ENCODE measurements at places on chromosomes 4 and X. TPM values are rescaled to one million over a fixed set of nuclear protein-coding genes. Genes with fewer than 3 reads are reported as not detected.

CPEB2 gene
- 16.7 TPM for total RNA-seq

TAF7L gene
- total RNA-seq, result not detected

GRCh38 chr4:26764231-26764630 is 96.4 kb upstream of the STIM2 start:
- no peak overlapping the region for H3K4me3 ChIP-seq
- no peaks in the 10 kb centered on the region for H3K4me1 ChIP-seq
- DNase-seq, result no peak
- H3K27me3 ChIP-seq, result no peaks in the 10 kb centered on the region

- no peaks in the 10 kb centered on the region for H3K27me3 ChIP-seq
- H3K4me1 ChIP-seq, result no peaks in the 10 kb centered on the region
- DNase-seq, result no peak
- no peak overlapping the region for H3K4me3 ChIP-seq
Observed at GRCh38 chrX:140064993-140065392, 99.7 kb upstream of the CXorf66 start.

GRCh38 chr4:14035076-14035475 is 407.6 kb upstream of the BOD1L1 start:
- no peaks in the 10 kb centered on the region for H3K27me3 ChIP-seq
- H3K4me1 ChIP-seq, result no peaks in the 10 kb centered on the region
- no peaks in the 10 kb centered on the region for H3K36me3 ChIP-seq
- no peak overlapping the region for H3K4me3 ChIP-seq

DNA sequence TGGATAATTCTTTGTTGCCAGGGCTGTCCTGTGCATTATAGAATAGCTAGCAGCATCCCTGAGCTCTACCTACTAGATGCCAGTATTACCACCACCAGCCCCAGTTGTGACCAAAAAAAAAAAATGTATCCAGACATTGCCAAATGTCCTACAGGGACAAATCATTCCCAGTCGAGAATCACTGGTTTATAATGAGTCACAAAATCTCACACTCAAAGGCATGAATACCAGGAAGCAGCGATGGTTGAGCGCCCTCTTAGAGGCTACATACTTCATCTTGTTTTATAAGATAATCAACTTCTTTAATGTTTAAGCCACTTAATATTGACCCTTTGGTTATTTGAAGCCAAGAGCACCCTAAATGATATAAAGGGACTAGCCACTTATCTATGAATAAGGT is 297.3 kb downstream of the DHX15 start:
- H3K27me3 ChIP-seq, result no peaks in the 10 kb centered on the region
- no peak for DNase-seq
- H3K4me1 ChIP-seq, result no peaks in the 10 kb centered on the region

DNA sequence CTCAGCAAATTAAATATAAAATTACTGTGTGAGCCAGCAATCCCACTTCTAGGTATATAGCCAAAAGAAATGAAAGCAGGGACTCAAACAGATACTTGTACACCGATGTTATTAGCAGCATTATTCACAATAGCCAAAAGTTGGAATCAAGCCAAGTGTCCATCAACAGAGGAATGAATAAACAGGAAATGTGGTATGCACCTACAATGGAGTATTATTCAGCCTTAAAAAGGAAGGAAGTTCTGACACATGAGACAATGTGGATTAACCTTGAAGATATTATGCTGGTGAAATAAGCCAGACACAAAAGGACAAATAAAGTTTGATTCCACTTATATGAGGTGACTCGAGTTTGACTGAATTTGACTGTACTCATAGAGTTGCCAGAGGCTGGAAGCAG is 108.3 kb upstream of the DUSP21 start:
- no peaks in the 10 kb centered on the region for H3K27me3 ChIP-seq
- H3K36me3 ChIP-seq, result no peaks in the 10 kb centered on the region
- no peak overlapping the region for H3K4me3 ChIP-seq
- DNase-seq, result no peak
- no peaks in the 10 kb centered on the region for H3K4me1 ChIP-seq
- H3K27ac ChIP-seq, result no peak overlapping the region

DNA sequence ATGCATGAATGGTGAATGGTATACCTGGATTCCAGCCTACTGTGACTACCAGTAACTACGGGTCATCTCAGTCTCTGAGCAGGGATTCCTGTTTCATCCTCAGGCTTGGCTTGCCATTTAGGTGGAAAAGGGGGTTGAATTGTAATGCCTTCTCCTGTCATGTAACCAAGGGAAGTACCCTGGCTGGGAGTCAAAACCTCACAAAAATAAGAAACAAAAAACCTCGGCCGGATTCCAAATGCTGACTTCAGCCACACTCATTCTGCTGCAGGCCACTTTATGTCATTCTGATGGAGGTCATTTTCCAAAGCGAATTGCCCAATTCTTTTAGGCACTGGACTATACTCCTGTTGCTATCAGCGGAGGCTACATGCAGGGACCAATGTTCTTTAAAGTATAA is 324.7 kb downstream of the LDB2 start:
- no peaks in the 10 kb centered on the region for H3K36me3 ChIP-seq
- no peak overlapping the region for H3K4me3 ChIP-seq
- H3K4me1 ChIP-seq, result peaks cover 7% of the 10 kb centered on the region

DNA sequence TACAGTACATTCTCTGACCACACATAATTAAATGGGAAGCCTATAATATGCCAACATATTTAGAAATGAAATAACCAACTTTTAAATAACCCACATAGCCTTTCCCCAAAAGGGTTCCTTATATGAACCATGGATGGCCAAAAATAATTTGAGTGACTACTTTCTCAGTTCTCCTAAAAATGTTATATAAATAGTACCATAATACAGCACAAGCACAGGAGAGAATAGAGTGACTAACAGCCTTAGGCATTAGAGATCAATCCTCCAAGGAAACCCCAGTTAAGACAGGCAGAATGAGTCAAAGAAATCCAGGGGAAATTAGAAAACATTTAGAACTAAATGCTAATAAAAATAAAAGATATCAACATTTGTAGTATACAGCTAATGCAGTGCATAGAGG is 50.2 kb downstream of the ANKRD17 start:
- no peak for DNase-seq
- H3K27ac ChIP-seq, result no peak overlapping the region
- H3K4me3 ChIP-seq, result no peak overlapping the region

DNA sequence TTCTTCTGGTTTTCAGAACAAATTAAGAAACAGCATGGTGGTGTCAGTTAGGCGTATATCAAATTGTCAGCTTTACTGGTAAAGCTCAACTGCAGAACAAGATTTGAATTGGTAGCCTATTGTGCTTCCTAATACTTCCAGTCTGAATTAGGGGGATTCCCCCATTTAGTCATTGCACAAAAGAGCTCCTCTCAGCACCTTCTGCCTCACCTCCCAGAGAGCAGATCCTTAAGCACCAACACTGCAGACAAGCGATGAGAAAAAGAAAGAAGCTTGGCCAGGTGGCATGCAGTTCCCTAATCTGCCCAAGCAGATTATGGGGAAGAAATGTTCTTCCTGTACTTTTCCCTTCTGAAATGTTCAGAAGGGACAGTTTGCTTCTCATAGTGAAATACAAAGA is 9.2 kb downstream of the MAP9 start:
- DNase-seq, result no peak
- no peak overlapping the region for H3K27ac ChIP-seq
- no peaks in the 10 kb centered on the region for H3K4me1 ChIP-seq
- no peaks in the 10 kb centered on the region for H3K27me3 ChIP-seq
- H3K36me3 ChIP-seq, result peaks cover 6% of the 10 kb centered on the region
- no peak overlapping the region for H3K4me3 ChIP-seq

- H3K4me1 ChIP-seq, result no peaks in the 10 kb centered on the region
- DNase-seq, result no peak
- H3K4me3 ChIP-seq, result peak overlapping the region; percentile 73
- no peaks in the 10 kb centered on the region for H3K27me3 ChIP-seq
- H3K36me3 ChIP-seq, result no peaks in the 10 kb centered on the region
- H3K27ac ChIP-seq, result peak overlapping the region; percentile 76
Observed at GRCh38 chr4:7103607-7104365, 35.9 kb upstream of the GRPEL1 start.

- H3K36me3 ChIP-seq, result no peaks in the 10 kb centered on the region
- no peak for DNase-seq
- H3K27me3 ChIP-seq, result no peaks in the 10 kb centered on the region
- no peaks in the 10 kb centered on the region for H3K4me1 ChIP-seq
- H3K4me3 ChIP-seq, result no peak overlapping the region
Observed at GRCh38 chrX:124895947-124896346, 423.7 kb upstream of the TEX13C start.

All from breast epithelium (tissue), 4 donors.